ENCODE measurements at places on chromosomes 16 and 17.

- no peak for DNase-seq
These were observed 6.2 kb downstream of the DNAJC7 start for GRCh38 chr17:42010898-42011516.

- DNase-seq: peak; percentile 78
These were observed 647 bp downstream of the UNK start for GRCh38 chr17:75785016-75785890.

GRCh38 chr17:82063424-82064415 is 1.9 kb downstream of the DUS1L start:
- no peak for DNase-seq

- no peak for DNase-seq
These were observed at the start of gene TLCD2 for GRCh38 chr17:1709971-1710806. Gene TLCD2 (minus strand): TSS chr17:1710377. CDS start chr17:1710242, 135 bp downstream.

DNA sequence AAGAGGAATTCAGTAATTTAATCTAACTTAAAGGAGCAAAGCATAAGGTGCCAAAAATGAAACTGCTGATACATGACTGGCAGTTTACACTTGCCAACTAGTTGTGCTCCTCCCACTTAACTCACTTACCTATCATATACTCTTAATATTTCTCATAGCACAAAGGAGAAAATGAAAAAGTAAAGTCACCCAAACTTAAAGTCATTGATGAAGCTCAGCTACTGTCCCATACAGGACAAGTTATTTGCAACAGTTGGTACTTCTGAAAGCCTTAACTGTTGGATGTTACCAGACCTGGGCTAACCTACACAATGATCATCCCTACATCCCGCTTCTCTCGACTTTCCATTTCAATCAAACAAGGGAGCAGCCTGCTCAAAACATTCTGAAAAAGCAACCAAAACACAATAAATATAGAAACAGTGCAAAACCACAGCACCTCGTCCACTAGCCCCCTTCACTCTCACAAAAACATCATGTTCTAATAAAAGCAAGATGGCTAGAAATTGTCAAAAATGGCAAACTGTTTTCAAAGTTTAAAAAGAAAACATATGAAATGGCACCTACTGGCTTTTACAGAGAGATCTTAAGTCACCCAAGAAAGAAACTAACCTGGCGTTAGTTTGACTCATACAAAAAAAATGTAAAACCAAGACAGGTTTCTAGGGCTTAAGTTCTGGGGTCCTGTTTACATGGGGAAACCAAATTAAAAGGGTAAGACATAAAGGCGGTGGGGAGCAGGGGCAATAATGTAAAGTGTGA is 868 bp downstream of the MED13 start:
- DNase-seq: peak; percentile 14

DNA sequence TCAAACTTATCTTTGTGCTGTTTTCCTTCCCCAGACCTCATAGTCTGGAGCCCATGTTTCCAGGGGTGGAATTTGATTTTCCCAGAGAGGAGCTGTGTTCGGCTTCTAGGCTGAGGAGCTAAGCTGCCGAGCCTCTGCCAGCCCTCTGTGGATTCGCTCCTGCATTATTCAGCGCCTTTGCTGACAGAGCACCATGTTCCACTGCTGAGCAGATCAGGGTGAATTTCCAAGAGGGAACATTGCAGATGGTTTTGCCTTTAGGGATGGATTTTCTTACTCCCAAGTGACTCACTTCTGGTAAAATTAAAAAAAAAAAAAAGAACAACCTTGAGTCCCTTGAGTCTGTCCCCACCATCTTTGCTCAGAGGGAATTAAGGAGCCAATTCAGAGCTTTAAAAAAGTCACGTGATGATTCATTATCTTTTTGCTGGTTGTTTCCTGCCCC is 229.5 kb downstream of the PRKCA start:
- DNase-seq: no peak

DNA sequence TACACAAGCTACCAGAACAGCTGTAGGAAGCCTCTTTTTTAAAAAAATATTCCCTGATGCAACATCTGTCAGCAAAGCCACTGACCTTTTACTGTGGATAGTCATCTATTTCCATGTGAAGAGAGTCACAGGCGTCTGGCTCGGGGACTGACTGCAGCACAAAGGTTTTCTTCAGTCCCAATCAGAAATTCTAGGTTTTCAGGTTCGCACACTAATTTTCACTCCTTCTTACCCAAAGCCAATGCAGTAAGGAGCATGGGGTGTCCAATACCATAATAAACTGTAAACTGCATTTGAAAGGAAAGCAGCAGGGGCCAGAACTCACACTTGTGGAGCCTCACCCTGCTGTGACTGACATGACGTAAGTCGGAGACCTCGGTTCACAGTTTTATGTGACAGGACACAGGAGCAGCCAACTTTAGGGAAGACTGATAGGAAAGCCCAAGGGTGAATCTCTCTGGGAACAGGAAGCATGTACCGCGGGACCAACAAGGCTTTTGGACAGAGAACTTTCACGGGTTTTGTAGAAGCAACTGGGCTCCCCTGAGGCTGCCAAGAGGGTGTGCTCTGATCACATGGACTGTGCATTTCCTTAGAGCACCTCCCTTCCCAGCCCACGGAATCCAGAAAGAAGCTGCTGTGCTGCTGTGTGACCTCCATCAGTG is 9.1 kb upstream of the TMEM100 start:
- no peak for DNase-seq

GRCh38 chr17:76710863-76711611 is at the start of gene MXRA7:
Gene MXRA7 (minus strand): TSS chr17:76710965. CDS start chr17:76710946, 19 bp downstream.
- DNase-seq: peak; percentile 39

DNA sequence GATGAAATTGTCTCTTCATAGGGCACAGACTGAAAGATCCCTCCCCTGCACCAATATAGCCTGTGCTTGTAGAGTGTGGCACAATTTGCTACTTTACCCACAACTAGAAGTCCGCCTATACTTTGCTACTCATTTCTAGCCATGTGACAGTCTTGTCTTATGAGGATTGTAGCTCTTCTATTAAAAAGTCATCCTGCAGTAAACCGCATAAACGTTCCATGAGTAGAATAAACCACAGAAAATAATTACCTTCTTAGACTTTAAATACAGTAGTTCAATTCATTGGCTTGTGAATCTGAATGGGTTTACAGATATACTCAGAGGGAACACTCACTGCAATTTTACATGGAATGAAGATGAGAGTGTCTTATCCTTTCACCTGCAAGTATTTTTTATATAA is 4.4 kb downstream of the KRT27 start:
- DNase-seq: no peak

GRCh38 chr16:85522842-85523601 is 90.1 kb upstream of the GSE1 start:
- DNase-seq: no peak

GRCh38 chr17:81870131-81870980 is 781 bp downstream of the ARHGDIA start:
- peak; percentile 41 for DNase-seq

GRCh38 chr16:3767333-3767986 is 50.1 kb upstream of the TRAP1 start:
- DNase-seq: no peak

GRCh38 chr16:27813591-27813990 is 249.9 kb downstream of the GSG1L start:
- no peak for DNase-seq

DNA sequence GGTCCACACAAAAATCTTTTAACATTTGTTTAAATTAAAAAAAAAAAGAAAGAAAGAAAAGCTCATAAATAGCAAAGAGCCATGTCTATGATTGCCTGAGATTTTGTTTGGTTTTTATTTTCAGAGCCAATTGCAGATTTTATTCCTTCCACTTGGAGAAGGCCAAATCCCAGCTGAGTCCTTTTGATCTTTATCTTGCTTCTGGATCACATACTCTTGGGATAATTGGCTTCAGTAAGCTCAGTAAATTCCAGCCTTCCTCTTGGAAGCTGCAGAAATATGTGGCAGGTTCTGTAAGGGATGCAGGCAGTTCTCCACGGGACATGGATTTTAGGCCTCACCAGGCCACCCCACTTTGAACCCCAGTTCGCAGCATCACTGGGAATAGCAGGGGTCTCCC is 63.3 kb upstream of the TMC5 start:
- DNase-seq: no peak

DNA sequence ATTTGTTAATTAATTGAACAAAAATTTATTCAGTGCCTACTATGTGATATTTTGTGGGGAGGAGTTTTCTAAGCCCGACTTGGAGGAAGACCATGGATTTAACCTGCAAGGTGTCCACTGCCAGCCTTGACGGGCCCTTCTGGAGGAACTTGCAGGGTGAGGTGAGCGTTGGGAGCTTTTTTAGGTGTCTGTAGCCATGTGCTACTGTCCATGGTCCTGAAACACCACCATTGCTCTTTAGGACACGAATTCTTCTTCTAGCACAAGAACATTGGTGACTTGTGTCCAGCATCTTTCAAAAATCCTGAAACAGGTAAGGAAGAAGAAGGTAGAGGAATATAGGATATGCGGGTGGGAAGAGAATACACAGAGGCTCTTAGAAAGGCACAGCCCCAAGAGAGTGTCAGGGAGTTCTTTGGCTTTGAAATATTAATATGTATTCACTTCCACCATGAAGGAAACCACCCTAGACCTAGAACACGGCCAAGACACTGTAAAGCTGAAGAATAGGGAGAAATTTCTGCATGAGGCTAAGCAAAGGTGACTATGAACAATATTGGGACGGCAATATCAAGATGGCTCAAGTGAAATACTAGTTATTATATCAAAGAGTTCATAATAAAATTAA is 27.9 kb upstream of the OR4D1 start:
- no peak for DNase-seq

- DNase-seq: no peak
These were observed 2.0 kb upstream of the TSPOAP1 start for GRCh38 chr17:58330538-58330996.

- DNase-seq: no peak
These were observed 139.9 kb upstream of the HLF start for GRCh38 chr17:55124730-55125360.

- no peak for DNase-seq
These were observed 208.3 kb upstream of the SALL1 start for GRCh38 chr16:51359141-51359955.

- no peak for DNase-seq
These were observed 29.0 kb downstream of the IL21R start for GRCh38 chr16:27430923-27431484.

DNA sequence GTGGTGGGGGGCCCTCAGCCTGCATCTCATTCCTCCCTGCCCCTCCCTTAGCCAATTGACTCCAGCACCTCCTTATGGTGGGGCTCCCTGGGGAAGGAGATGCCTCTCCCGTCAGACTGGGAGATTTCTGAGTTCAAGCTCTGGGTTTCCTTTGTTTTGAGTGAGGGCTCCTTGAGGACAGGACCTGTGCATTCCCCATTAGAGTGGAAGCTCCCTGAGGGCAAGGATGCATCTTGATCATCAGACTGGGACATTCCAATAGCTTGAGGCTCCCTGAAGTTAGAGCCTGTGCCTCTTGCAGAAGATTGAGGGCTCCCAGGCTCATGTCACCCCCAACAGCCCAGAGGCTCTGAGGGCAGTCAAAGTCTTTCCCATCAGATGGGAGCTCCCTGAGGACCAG is 23.6 kb downstream of the TNS4 start:
- DNase-seq: no peak
